ENCODE measurements at places on chromosomes 6 and 20. TPM values are rescaled to one million over a fixed set of nuclear protein-coding genes. Genes with fewer than 3 reads are reported as not detected.
A peak's percentile ranks its signal among the peaks of the same experiment; 100 is the strongest.

MEP1A gene
- not detected for total RNA-seq

PBOV1 gene
- not detected for total RNA-seq

TREM2 gene
- 4.9 TPM for total RNA-seq

NHLRC1 gene
- 2.9 TPM for total RNA-seq

HLA-DOA gene
- 0.82 TPM for total RNA-seq

TCF21 gene
- not detected for total RNA-seq

TNFRSF21 gene
- 54.2 TPM for total RNA-seq

HLA-E gene
- 25.7 TPM for total RNA-seq

SPTLC3 gene
- total RNA-seq = 0.82 TPM

NCOA6 gene
- total RNA-seq = 92.5 TPM

TMEM63B gene
- total RNA-seq = 35.5 TPM

SALL4 gene
- total RNA-seq = 0.41 TPM

DNA sequence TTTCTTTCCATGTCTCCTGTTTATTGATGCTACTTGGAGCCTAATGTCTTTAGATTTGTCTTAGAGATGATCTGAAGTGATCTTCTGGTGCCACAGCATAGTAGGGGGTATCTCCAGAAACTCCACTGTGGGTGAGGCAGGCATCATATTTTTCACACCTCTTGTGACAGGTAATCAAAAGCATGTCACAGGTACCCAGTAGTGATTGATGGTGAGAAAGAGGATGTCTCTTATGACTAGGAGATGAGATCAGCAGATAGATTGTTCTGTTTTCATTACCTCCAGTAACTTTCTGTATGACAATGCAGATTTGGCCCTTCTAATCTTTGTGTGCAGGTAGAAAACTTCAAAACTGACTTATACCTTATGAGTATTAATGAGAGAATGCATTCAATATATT lies 13.5 kb downstream of the NCOA7 start:
- DNase-seq = no peak

DNA sequence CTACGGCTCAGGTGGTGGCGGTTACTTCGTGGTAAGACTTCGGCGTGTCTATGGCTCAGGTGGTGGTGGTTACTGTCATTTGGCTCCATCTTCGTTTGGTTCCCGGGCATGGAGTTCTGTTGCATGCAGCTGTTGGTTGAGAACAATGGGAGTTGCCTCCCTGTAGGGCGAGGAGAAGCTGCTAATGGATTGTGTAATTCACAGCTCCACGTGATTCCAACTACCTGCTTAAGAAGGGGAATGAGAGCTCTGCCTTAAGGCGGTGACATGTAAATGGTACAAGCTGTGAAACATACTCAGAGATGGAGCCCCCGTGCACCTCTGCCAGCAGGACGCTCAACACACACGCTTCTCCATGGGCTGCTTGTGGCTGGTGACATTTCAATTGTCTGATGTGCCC lies 12.4 kb upstream of the DACT2 start:
- no peak for DNase-seq

GRCh38 chr6:19440531-19440930 lies 396.6 kb upstream of the ID4 start:
- no peak for DNase-seq

DNA sequence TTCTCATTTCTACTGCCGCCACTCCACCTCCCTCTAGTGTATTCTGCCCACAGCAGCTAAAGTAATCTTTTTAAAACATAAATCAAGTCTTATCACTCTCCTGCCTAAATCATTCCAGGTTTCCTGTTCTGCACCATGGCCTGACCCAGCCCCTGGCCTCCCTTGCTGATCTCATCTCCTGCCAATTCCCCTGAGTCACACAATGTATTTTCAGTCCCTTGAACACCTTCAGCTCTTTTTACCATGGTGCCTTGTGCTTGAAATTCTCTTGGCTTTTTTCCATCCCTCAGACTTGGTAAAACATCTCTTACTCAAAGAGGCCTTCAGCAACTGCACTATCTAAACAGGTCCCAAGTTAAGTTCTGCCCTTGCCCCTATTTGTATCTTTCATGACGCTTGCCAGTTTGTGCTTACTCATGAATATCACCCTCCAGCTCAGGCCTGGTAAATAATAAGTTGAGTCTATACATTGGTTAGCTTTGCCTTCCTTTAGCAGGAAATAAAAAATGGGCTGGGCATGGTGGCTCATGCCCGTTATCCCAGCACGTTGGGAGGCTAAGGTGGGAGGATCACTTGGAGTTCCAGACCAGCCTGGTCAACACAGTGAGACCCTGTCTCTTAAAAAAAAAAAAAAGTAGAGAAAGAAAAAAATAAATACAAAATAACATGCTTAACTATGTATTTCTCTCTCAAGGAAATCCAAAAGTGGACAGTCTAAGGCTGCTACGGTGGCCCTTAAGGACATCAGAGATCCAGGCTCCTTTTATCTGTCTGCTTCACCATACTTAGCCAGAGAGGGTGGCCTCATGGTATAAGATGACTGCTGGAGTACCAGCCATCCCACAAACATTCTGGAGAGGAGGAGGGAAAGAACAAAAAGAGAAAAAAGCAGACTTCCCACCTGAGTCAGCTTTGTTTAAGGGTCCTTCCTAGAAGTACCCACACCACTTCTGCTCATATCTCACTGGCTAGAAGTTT lies 62.2 kb downstream of the ARFGEF2 start:
- DNase-seq = no peak

DNA sequence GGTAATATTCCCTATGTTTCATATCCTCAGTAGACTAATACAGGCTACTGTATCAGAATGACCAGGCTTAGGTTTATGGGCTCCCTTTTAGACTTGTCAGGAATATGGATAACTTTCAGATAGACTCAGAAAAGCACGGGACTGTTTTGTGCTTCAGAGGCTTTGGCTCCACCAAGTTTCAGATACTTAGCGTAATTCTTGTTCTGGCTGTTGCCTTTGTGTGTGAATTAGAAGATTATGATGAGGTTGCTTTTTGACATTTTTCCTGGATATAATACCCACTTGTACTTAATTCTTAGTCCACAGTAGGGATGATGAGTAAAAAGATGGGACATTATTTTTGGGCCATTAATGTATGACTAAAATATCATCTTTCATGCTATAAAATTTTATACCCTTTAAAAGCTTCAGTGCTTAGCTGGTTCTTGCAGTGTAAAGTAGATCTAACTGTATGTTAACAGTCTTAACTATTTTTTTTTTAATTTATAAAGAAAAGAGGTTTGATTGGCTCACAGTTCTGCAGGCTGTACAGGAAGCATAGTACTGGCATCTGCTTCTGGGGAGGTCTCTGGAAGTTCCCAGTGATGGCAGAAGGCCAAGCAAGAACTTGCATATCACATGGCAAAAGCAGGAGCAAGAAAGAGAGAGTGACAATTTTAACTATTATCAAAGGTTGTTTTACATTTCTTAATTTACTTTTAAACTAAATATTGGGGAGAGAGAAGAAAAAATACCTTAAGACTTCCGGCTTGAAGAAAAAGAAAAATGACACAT lies 120.7 kb downstream of the ZFAND3 start:
- no peak for DNase-seq

GRCh38 chr6:77038807-77039206 lies 424.5 kb downstream of the HTR1B start:
- no peak for DNase-seq

GRCh38 chr6:32883789-32884188 lies 29.8 kb downstream of the PSMB9 start:
- DNase-seq = peak; percentile 24

GRCh38 chr6:69696273-69696672 lies 100.5 kb downstream of the LMBRD1 start:
- DNase-seq = no peak

- DNase-seq = no peak
These were observed 9.9 kb downstream of the ANKRD66 start for GRCh38 chr6:46756469-46757213.

DNA sequence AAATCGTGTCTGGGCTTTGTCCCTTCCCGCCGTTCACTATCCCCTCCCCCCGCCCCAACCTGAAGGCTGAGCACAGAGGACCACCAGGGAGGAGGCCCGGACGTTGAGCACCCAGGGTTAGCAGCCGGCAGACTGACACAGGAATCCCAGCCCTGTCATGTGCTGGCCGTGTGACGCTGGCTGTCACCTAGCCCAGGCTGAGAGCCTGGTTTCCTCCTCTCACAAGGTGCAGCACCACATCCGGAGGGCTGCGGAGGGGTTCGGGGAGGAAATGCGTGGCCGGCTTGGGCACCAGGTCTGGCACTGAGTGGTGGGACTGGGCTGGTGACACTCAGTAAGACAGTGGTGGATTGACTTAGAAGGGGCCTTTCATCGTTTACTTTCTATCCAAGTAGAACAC lies 4.6 kb upstream of the LSM14B start:
- no peak for DNase-seq

DNA sequence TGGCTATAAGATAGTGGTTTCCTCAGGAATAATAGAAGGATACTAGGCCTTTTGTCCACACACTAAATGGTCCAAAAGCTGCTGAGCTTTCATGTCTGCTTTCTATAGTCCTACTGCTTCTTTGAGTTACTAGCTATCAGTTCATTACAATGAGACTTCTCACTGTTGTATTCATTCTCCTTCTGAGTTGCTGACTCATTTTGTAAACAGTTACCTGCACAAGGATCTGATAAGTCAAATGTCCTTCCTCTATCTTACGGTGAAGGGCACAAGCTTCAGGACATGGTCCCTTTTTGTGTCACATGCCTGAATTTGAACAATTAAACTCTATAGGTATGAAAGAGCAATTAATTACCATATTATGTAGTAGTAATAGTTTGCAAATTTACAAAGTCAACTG lies 90.5 kb downstream of the MAN1A1 start:
- no peak for DNase-seq

DNA sequence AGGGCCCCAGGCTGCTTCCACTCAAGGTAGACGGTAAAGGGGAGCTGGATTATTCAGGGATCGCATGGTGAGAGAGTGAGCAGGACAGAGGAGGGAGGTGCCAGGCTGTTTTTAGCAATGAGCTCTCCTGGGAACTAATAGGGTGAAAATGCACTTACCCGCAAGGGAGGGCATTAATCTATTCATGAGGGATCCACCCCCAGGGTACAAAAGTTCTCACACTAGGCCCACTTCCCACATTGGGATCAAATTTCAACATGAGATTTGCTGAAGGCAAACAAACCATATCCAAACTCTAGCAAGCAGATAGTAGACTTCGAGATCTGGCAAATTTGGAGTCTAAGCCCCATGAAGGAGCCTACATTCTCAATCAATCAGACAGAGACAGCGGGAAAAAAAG lies 408.6 kb downstream of the RNF144B start:
- no peak for DNase-seq

GRCh38 chr20:32244959-32245358 lies 32.5 kb upstream of the KIF3B start:
- no peak for DNase-seq

DNA sequence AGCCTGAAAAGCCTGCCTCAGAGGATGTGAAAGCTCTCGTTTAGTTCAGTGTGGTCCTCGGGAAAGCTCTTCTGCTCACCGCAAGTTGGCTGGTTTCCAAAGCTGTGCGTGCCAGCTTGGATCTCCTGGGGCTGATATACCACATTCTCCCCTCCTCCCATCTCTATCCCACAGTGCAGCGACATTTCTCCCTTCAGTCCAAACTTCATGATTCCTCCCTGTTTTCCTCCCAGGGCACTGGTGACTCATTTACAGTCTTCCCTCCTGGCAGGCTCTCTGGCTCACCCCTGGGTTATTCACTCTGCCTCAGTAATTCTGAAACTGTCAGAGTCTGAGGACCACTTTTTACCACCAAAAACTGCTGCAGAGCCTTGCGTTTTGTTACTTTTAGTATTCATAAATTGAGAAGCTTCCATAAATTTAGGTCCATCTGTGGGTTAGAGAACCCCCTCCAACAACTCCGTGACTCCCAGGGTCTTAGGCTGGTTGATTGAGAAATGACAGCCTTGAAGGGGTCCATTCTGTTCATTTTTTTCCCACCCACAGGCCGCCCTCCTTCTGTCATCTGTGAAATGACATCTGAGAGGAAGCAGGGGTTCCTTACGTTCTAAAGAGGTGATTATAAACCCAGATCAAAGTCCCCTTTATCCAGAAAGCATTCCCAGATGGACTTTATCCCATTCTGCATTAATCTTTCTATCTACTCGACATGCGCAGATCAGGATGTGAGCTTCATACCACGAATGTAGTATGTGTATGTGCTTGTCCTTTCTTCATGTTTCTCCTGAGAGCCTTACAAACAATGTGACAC lies 6.1 kb downstream of the TRIM10 start:
- no peak for DNase-seq

DNA sequence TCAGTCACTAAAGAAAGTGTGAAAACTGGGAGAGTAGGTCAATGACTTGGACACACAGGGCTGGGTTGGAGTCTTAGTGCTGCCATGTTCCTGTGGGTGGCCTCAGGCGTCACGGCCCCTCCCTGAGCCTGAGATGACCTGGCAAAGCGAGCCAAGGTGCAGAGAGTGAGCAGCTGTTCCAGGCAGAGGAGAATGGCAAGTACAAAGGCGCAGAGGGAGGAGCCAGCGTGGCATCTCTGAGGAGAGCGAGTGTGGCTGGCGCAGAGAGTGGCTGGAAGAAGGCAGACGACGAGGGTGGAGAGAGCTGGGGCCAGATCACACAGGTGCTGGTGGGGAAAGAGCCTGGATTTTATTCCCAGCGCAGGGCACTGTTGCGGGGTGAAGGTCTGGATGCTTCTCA lies 20.6 kb upstream of the CHMP4B start:
- DNase-seq = no peak

DNA sequence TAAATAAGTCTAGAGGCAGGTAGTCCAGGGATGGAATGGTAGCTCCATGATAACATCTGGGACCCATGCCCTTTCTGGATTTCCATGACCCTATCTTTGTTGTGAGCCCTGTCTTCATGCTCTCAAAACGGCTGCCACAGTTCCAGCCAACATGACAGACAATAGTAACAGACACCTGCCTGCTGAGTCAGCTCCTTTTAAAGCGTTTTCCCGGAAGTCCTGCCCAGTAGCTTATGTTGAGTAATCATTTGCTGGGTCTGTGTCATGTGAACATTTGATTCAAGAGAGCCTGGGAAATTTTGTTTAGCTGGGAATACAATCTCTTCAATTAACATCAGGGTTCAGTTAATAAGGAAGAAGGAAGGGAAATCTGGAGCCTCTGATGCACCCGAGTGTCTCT lies 262.2 kb upstream of the SULF2 start:
- no peak for DNase-seq

GRCh38 chr6:44663860-44664634 lies 276.5 kb downstream of the CDC5L start:
- no peak for DNase-seq

DNA sequence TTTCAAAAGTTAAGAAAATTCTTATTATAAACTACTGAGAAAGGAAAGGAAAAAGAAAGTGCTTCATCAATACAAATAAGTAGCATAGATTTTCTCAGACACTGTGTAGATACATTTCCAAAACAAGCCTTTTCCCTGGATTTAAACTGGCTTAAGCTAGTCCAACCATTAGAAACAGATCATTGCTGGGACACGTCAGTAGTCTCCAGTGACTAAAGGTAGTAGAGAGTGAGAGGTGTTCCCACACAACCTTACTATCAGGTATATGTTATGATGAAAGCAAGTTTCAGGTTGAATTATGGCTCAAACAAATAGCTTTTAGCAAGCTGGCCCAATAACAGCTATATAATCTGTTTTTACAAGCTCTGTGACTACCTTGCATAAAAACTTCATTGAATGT lies 47.3 kb upstream of the SLC2A12 start:
- DNase-seq = no peak
